Activated CD8-positive, alpha-beta memory T cell treated with anti-CD3 and anti-CD28 coated beads for 24 hours (primary cell): ENCODE measurements at places on chromosomes 12 and 14.

- no peak for DNase-seq
These were observed 93.6 kb upstream of the TMTC2 start for GRCh38 chr12:82593143-82593542.

DNA sequence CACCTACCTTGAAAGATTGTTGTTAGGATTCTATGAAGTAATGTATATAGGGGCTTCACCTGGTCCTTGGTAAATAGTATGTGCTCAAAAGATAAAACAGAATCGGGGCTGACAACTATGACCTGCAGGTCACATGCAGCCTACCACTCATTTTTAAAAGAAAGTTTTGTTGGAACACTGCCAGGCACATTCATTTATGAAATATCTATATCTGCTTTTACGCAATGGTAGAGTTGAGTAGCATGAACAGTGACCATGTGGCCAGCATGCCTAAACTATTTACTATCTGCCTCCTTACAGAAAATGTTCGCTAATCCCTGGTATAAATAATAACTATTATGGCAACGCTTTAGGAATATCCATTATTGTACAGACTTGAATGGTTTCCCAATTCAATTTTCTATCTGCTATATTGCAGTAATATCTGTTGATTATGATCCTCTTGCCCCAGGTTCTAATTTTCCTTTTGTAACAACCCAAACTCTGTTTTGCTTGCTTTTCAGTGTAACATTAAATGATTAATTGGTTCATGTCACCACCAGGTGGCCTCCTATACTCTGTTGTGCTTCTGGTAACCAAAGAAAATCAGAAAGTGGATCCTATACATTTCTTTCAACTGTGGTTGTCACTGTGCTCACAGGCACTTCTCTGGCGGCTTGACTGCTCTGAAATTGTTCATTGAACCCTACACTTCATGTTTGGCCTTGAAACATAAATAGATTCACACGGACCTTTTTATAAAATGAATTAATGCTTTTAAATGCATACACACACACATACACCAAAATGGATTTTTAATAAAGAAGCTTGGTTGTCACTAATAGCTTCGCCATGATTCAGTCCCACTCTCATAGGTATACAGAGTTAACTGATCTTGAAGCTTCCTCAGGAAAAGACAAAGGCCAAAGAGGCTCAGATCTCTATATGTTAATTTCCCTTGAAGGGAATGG lies 227.7 kb upstream of the NPAS3 start:
- DNase-seq = no peak

- no peak for DNase-seq
These were observed 255.3 kb downstream of the ANO2 start for GRCh38 chr12:5689773-5690172.

DNA sequence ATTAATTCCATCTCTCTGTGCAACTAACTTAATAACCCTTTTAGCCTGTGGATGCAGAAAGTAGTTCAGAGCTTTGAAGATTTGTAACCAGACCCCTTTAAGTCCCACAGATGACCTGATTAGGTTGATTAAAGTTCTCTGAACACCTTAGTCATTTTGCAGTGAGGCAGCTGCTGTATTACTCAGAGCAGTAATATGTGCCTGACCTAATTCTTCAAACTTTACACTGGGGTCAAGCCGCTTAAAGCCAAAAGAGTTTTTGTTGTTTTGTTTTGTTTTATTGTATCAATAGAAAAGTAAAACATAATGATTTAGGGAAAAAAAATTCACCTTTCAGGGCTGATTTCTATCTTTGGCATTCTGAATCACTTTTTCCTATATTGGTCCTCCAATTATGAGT lies 78.6 kb upstream of the PLEKHG7 start:
- no peak for DNase-seq

DNA sequence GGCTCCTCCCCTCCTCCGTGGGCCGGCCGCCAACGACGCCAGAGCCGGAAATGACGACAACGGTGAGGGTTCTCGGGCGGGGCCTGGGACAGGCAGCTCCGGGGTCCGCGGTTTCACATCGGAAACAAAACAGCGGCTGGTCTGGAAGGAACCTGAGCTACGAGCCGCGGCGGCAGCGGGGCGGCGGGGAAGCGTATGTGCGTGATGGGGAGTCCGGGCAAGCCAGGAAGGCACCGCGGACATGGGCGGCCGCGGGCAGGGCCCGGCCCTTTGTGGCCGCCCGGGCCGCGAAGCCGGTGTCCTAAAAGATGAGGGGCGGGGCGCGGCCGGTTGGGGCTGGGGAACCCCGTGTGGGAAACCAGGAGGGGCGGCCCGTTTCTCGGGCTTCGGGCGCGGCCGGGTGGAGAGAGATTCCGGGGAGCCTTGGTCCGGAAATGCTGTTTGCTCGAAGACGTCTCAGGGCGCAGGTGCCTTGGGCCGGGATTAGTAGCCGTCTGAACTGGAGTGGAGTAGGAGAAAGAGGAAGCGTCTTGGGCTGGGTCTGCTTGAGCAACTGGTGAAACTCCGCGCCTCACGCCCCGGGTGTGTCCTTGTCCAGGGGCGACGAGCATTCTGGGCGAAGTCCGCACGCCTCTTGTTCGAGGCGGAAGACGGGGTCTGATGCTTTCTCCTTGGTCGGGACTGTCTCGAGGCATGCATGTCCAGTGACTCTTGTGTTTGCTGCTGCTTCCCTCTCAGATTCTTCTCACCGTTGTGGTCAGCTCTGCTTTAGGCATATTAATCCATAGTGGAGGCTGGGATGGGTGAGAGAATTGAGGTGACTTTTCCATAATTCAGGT lies at the start of gene PSEN1:
Gene PSEN1 (plus strand): TSS at position 121 of the 839 bp plus-strand sequence. CDS start 11,513 bp downstream, outside the sequence.
- peak; percentile 100 for DNase-seq

GRCh38 chr12:90618586-90618985 lies 336.4 kb downstream of the CCER1 start:
- no peak for DNase-seq

- DNase-seq = no peak
These were observed 176.7 kb downstream of the PPM1H start for GRCh38 chr12:62758216-62758615.

- DNase-seq = no peak
These were observed 35.8 kb downstream of the DAO start for GRCh38 chr12:108915632-108916133.

DNA sequence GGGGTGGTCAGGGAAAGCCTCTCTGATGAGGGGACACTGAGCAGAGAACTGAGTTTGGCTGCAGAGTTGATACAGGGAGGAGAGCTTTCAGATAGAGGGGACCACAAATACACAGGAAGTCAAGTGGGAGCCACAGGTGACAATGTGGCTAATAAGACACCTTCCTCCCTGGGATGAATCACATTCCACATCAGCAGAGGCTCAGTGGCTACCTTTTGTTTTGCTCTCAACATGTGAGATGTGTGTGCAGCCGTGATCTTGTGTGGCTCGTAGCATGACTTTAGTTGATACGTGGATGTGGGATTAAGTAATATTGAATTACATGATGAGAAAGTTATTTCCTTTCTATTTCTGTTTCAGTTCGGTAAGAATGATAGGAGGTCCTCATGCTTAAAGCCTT lies 7.5 kb downstream of the CRADD start:
- no peak for DNase-seq

DNA sequence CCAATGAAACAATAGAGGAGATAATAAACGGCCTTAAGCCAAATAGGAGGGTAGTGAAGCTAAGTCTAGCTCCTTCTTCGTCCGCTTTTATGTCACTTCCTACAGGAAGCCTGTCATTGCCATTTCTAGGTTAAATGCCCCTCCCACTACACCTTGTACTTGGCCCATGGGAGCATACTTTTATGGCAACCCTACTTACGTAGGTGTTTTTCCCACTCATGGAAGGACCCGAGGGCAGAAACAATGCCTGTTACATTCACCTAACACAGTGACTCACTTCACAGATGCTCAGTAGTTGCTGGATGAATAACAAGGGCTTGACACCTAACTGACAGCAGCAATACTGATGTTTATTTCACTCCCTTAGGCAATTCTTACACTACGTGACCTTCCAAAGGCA lies 44.5 kb downstream of the ALKBH1 start:
- no peak for DNase-seq

DNA sequence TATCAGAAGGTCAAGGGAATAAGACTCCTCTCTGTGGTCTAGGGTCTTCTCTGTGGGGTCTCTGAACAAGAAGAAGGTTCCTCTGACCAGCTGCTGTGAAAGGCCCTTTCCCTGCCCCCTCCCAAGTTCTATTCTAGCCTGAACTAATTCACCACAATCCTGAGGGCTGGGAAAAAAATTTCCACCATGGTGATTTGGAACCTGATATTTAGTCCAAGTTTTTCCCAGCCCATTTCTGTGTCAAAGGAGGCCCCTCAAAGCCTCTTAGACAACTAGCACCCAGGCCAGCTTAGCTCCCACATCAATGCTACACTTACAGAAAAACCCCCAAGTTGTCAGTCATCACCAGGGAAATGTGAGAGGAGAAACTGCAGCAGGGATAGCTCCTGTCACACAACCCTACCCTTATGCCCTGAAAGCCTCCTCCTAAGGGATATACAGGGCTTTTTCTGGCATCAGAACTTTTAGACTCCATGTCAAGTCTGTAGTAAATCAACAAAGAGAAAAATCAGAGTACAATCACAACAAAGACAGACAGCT lies 4.5 kb downstream of the FMNL3 start:
- DNase-seq = no peak

DNA sequence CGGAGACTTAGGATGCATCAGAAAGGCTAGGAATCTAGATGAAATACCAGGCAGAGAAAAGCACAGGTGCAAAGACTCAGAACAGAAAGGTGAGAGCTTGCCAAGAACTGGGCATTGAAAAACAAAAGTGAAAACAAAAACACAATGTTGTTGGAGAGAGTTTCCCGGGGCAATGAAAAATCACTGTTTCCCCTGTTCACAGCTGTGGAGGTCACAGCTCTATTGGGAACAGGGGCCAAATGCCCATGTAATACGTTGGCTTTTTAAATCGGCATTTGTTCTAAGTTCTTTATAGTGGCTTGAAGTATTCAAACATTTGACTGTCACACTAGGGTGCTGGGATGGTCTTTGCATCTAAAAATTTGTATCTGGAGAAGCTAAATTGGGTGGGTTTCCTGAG lies 108.3 kb downstream of the SLC15A4 start:
- no peak for DNase-seq

DNA sequence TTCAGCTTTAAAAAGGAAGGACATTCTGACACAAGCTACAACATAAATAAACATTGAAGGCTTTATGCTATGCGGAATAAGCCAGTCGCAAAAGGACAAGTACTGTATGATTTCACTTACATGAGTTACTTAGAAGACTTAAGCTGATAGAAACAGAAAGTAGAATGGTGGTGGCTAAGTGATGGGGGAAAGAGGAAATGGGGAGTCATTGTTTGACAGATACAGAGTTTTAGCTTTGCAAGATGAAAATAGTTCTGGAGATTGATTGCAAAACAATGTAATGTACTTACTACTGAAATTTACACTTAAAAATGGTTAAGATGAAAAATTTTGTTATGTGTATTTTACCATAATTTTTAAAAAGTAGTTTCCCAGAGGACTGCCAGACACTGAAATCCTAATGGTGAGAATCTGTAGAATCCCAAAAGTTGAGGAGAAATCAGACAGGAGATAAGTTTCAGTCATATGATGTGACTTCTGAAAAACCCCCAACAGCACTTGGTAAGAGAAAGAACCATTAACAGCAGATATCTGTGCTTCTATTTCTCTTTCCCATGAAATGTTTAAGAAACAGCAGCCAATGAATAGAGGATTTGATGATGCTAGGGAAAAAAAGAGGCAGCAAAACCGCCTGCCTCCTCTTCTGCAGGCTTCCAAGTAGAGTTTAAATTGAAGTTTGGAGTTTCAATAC lies 16.6 kb upstream of the CLEC2A start:
- DNase-seq = no peak

DNA sequence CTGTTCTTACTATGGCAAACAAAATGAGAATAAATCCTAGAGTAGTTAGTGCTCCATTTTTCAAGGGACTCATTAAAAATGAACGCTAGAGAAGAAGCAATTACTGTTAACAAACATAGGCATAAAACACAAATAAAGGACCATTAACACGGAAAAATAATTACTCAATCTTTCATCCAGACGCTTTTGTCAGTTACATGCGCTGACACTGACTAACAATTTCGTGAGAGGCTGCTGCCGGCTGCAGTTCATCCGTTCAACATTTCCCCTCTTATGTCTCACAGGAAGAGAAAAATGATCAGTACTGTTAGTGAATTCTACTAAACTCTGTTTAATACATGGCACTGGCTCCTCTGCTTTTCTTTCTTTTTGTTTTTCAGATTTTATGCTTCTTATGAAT lies 472.7 kb upstream of the FLRT2 start:
- DNase-seq = no peak

DNA sequence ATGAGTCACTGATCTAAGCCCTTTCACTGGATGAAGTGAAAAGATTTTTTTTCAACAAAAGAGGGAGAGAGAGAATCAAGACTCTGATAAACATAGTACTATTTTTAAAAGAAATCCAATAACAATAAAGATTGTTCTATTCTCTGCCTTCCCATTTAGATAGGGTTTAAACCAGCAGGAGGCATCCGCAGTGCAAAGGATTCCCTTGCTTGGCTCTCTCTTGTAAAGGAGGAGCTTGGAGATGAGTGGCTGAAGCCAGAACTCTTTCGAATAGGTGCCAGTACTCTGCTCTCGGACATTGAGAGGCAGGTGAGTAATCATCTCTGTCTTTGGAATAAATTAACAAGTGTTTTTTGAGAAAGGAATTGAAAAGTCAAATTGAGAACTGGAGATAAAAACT lies 124.9 kb downstream of the DERA start:
- DNase-seq = no peak

DNA sequence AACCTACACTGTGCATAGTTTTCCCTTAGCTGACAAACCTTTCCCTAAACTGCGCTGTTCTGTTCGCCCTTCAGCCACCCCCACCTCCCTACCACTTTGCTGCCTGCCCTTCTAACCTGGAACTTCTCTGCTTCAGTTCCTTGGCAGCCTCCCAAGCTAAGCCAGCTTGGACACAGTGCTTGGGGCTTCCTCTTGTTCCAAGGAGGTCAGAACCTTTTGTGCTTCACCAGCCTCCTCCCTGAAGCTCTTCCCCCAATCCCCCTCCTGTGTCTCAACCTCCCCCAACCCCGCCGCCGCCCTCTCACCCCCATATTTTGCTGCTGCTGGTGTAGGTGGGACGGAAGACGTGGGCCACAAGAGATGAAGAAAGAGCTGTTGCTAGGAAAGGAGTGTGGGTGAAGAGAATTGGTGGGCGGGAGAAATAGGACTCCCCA lies 8.1 kb upstream of the RIC8B start:
- no peak for DNase-seq

GRCh38 chr14:54532111-54533012 lies 22.7 kb downstream of the CGRRF1 start:
- DNase-seq = no peak

- no peak for DNase-seq
These were observed 409.5 kb downstream of the SLC6A15 start for GRCh38 chr12:84502907-84503787.
